ENCODE measurements at places on chromosomes 3 and 15. TPM values are rescaled to one million over a fixed set of nuclear protein-coding genes. Genes with fewer than 3 reads are reported as not detected.
A peak's percentile ranks its signal among the peaks of the same experiment; 100 is the strongest.

THUMPD3 gene
- 53.5 TPM for total RNA-seq

PLA2G4D gene
- not detected for total RNA-seq

TAGLN3 gene
- total RNA-seq = 0.46 TPM

NDUFB4 gene
- 360 TPM for total RNA-seq

DNA sequence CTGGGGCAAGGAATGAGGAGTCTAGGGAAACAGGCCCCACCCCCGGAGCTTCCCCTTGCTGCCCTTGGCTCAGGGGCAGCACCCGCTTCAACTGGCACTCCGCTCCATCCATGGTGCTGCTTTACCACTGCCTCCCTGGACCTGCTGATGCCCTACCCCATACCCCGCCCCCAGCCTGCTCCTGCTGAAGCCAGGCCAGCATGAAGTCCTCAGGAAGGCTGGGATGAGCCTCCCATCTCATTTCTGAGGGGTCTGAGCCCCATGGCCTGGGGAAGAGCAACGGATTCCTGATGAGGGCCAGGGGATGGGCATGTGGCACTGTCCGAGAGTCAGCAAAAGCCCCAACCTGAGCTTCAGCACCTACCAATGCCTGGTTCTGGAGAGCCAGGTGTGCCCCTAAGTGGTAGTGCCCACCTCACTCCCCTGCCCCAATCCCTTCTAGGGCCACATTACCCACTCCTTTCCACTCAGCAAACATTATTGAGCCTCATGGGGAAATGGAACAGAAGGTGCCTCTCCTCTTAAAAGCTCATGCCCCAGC lies 21.0 kb downstream of the SEC61A1 start:
- DNase-seq = no peak

GRCh38 chr3:59426821-59427565 lies 377.2 kb upstream of the CFAP20DC start:
- DNase-seq = no peak

GRCh38 chr3:57169872-57170623 lies 4.9 kb upstream of the IL17RD start:
- DNase-seq = peak; percentile 89

DNA sequence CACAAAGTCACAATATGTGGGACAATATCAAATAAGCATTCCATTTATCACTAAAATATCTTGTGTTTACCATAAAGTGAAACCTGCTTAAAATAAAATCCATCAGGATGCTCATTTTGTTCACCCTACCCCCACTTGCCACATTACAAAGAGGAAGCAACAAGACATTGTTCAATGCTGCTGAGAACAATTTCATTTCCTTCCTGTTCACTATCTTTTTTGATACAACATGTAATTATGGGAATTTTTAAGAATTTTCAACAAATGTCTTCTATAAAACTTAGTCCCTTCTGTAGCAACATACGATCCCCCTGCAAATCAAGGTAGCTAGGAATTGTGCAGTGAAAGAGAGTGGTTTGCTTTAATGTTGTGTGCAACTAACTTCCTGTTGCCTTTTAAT lies 34.9 kb upstream of the GPR160 start:
- no peak for DNase-seq
